SJCRH30 (cell line): ENCODE measurements at places on chromosomes 1 and 21.

DNA sequence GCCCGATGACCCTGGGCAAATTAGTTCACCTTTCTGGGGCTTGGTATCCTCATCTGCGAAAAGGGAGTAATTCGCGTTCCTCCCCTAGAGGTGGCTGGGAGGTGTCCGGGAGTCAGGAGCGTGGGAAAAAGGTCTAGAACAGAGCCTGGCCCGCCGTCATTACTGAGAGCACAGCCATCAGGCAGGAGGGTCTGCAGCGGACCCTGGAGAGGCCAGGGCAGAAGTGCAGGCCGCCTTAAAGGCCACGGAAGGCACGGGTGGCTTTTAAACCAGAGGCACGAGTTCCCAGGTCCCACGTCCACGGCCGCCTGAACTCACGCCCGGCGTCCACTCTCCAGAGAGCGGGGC, 850 bp downstream of the PANK4 start:
- H3K36me3 ChIP-seq, result peaks cover 16% of the 10 kb centered on the region
- H3K27ac ChIP-seq, result peak overlapping the region; percentile 57
- H3K27me3 ChIP-seq, result no peaks in the 10 kb centered on the region
- peaks cover 8% of the 10 kb centered on the region for H3K4me1 ChIP-seq
- DNase-seq, result no peak

DNA sequence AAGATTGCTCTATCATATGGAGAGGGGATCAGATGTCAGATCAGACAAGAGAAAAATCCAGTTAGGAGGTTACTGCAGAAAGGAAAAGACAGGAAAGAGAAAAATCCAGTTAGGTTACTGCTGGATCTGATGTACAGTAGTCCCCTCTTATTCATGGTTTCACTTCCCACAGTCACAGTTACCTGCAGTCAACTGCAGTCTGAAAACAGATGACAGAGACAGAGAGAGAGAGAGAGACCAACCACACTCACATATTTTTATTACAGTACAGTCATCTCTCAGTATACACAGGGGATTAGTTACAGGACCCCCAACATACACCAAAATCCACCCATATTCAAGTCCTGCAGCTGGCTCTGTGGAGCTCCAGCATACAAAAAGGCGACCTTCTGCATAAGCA, 29.3 kb downstream of the NUP133 start:
- DNase-seq, result no peak
- no peak overlapping the region for H3K4me3 ChIP-seq
- no peak overlapping the region for H3K27ac ChIP-seq
- no peaks in the 10 kb centered on the region for H3K27me3 ChIP-seq
- H3K4me1 ChIP-seq, result no peaks in the 10 kb centered on the region

GRCh38 chr1:155202731-155203515, 4.8 kb downstream of the THBS3 start:
- H3K4me3 ChIP-seq, result no peak overlapping the region
- DNase-seq, result no peak
- no peaks in the 10 kb centered on the region for H3K27me3 ChIP-seq
- no peaks in the 10 kb centered on the region for H3K36me3 ChIP-seq

DNA sequence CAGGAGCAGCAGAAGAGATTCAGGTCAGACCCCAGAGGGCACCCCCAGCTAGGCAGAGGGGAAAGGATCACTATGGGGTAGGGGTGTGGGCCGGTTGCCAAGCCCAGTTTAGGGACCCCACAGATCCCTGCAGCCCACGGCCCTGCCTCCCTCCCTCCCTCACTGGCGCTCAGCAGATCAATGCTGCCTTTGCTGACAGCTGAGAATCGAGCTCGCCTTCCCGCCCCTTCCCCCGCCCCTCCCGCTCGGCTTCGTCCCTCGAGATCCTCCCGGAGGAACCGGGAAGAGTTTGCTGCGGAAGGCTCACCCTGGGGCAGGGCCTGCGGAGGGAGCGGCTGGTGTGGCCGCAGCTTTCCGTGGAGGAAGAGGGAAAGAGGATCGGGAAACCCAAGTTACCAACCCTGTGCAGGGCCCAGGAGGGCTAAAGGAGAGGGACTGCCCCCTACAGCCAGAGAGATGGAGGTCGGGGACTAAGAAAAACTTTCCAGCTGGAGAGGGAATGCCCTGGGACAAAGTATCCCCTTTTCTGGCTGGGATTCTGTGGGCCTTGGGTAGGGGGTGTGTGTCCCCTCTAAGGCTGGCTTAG, 1.1 kb upstream of the KCNQ4 start:
- peaks cover 25% of the 10 kb centered on the region for H3K4me1 ChIP-seq
- peak; percentile 78 for DNase-seq
- no peaks in the 10 kb centered on the region for H3K36me3 ChIP-seq
- peaks cover 7% of the 10 kb centered on the region; the same call in 1 of the 2 replicates for H3K27me3 ChIP-seq
- H3K27ac ChIP-seq, result no peak overlapping the region
- peak overlapping the region; percentile 54 for H3K4me3 ChIP-seq

DNA sequence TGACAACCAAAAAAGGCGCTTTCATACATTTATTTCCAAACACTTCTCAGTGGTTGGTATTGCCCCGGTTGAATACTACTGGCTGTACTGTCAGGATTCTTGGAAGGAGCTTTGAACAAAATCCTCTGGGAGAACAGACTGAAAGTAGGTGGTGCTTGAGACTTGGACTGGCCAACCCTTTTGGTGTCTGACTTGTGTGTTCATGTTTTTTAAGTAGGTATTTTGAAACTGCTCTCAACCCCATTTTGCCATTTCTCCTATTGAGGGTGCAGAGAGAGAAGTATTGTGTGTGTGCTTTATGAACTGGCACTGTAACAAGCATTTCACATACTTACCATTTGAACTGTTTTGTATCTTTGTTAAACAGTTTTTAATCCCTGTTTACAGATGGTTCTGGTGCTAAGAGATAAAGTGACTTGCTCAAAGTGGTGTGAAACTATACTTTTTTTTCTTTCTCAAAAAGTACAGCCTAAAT, 21.2 kb downstream of the ARID1A start:
- no peak overlapping the region for H3K27ac ChIP-seq
- H3K36me3 ChIP-seq, result peaks cover 25% of the 10 kb centered on the region
- no peak for DNase-seq
- H3K4me3 ChIP-seq, result no peak overlapping the region

DNA sequence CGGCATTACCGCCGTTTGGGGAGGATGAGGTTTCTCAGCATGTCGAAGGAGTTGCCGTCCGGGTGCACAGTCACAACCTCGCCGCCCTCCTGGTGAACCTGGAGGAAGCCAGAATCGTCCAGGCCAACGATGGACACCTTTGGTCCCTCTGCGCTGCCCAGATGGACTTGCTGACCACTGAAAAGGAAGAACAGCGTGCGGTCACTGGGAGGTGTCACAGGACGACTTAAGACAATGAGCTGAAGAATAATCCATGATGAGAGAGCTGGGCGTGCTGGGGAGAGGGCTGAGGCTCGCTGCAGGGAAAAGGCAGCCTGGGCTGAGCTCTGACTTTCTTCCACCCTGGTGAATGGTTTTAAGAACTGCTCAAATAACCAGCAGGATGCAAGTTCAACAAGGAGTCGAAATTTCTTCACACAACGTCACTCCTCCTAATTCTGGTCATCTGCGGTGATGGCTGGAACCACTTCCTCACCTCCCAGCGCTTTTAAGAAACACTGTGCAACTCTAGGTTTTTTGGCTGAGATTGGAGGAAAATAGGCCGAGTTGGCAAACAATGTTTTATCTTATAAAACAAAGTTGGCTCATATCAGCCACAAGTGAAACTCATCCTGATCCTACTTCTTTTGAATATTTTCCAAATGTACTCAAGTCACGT, 55.5 kb downstream of the SIM2 start:
- DNase-seq, result no peak
- H3K4me1 ChIP-seq, result no peaks in the 10 kb centered on the region; the same call in 1 of the 2 replicates
- no peak overlapping the region for H3K4me3 ChIP-seq
- no peaks in the 10 kb centered on the region for H3K36me3 ChIP-seq

DNA sequence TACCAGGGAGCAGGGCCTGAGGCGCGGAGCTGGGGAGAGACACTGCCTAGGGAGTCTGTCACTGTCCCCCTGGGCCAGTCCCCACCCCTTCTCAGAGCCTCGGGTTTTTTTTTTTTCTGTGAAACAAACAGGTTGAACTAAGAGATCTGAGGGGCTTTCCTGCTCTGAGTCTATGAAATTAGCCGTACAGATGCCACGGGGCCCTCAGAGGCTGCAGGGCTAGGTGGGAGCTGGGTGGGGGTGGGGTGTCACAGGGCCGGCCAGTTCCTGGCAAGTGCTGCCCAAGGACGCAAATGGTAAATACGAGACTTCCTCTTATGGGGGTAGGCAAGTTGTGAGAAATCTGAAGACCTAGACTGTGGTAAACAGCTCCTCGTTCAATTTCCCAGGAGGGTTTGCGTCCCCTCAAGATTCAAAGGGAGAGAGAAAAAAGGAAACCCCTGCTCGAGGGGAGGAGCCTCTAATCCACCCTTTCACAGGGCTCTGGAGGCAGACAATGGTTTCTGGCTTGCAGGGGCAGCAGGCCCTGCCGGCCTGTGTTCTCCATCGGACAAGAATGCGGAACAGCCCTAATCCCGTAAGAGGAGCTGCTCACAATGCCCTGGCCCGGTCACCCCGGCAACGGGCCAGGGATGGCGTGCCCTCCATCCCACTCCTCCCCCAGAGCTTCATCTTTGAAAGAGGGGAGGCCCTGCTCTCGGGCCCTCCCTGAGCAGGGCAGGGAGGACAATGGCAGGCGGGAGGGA, 7.8 kb downstream of the NUAK2 start:
- H3K4me1 ChIP-seq, result peaks cover 37% of the 10 kb centered on the region
- DNase-seq, result peak; percentile 94

DNA sequence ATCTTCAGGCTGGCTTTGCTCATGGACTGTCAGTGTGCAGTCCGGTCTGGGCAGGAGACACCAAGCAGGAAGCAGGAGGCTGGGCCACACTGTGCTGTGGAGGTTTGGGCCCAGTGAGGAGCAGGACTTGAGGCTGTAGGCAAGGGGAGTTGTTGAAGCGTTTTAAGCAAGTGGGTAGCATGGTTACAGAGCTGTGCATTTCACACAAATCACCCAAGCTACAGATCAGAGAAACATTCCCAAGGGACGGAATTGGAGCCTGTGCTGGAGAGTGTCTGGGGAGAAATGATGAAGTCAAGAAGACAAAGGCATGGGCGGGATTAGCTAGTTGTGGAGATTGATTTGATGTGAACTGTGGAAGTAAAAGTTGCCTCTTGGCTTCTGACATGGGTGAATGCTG, 60.9 kb downstream of the KIF21B start:
- H3K36me3 ChIP-seq, result 0 out of 2 replicates have a peak, but pooled peaks cover 2% of the 10 kb centered on the region
- H3K4me1 ChIP-seq, result peaks cover 10% of the 10 kb centered on the region; the same call in 1 of the 2 replicates
- H3K27ac ChIP-seq, result no peak overlapping the region
- H3K27me3 ChIP-seq, result no peaks in the 10 kb centered on the region

DNA sequence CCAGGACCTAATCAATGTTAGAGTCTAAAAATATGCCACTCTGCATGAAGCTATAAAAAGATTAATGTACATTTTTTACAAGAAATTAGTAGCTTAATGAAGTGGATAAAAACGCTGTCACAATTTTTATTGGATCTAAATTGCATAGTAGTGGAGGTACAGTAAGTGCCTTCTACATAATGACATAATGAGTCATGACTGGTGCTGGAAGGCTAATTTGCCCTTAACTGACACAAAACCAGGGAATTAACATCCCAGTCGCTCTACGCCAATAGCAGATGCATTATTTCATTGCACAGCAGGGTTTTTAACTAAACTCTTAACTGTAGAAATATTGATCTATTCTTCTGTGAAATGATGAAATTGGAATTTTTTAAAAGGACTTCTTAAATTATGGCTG, 33.3 kb downstream of the RRAGC start:
- H3K4me3 ChIP-seq, result no peak overlapping the region
- no peaks in the 10 kb centered on the region for H3K27me3 ChIP-seq
- H3K27ac ChIP-seq, result no peak overlapping the region
- no peaks in the 10 kb centered on the region for H3K4me1 ChIP-seq
- no peak for DNase-seq

- no peak overlapping the region for H3K27ac ChIP-seq
- H3K27me3 ChIP-seq, result no peaks in the 10 kb centered on the region
- no peak overlapping the region for H3K4me3 ChIP-seq
- no peaks in the 10 kb centered on the region for H3K36me3 ChIP-seq
- no peak for DNase-seq
These were observed 498.5 kb downstream of the NUF2 start for GRCh38 chr1:163820226-163820625.

DNA sequence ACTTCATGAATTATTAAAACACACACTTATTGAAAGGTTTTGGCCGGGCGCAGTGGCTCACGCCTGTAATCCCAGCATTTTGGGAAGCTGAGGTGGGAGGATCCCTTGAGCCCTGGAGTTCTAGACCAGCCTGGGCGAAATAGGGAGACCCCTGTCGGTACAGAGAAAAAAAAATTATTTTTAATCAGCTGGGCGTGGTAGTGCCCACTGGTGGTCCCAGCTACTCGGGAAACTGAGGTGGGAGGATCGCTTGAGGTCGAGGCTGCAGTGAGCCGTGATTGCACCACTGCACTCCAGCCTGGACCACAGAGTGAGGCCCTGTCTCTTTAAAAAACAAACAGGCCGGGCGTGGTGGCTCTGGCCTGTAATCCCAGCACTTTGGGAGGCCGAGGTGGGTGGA, 1.7 kb downstream of the GABPB2 start:
- H3K4me1 ChIP-seq, result peaks cover 5% of the 10 kb centered on the region; the same call in 1 of the 2 replicates
- H3K27ac ChIP-seq, result no peak overlapping the region
- DNase-seq, result no peak
- no peak overlapping the region for H3K4me3 ChIP-seq
- H3K36me3 ChIP-seq, result peaks cover 9% of the 10 kb centered on the region; the same call in 1 of the 2 replicates

GRCh38 chr1:240619906-240620621, 8.1 kb upstream of the GREM2 start:
- peaks cover 21% of the 10 kb centered on the region for H3K4me1 ChIP-seq
- DNase-seq, result peak; percentile 67
- 0 out of 2 replicates have a peak overlapping the region, but pooled peaks have one; percentile 10 for H3K4me3 ChIP-seq
- no peaks in the 10 kb centered on the region for H3K27me3 ChIP-seq
- no peaks in the 10 kb centered on the region for H3K36me3 ChIP-seq

GRCh38 chr21:25330266-25330665, 277.0 kb downstream of the MRPL39 start:
- no peak overlapping the region for H3K4me3 ChIP-seq
- H3K27ac ChIP-seq, result no peak overlapping the region
- H3K36me3 ChIP-seq, result no peaks in the 10 kb centered on the region
- no peaks in the 10 kb centered on the region; the same call in 1 of the 2 replicates for H3K27me3 ChIP-seq
- H3K4me1 ChIP-seq, result no peaks in the 10 kb centered on the region

GRCh38 chr1:183097438-183098051, 74.3 kb downstream of the LAMC1 start:
- H3K27ac ChIP-seq, result no peak overlapping the region
- peaks cover 5% of the 10 kb centered on the region; the same call in 1 of the 2 replicates for H3K36me3 ChIP-seq
- peaks cover 7% of the 10 kb centered on the region for H3K4me1 ChIP-seq
- no peak for DNase-seq

- no peaks in the 10 kb centered on the region; the same call in 1 of the 2 replicates for H3K27me3 ChIP-seq
- H3K27ac ChIP-seq, result no peak overlapping the region
- H3K36me3 ChIP-seq, result no peaks in the 10 kb centered on the region
These were observed 6.6 kb downstream of the SLC2A5 start for GRCh38 chr1:9062846-9063245.

DNA sequence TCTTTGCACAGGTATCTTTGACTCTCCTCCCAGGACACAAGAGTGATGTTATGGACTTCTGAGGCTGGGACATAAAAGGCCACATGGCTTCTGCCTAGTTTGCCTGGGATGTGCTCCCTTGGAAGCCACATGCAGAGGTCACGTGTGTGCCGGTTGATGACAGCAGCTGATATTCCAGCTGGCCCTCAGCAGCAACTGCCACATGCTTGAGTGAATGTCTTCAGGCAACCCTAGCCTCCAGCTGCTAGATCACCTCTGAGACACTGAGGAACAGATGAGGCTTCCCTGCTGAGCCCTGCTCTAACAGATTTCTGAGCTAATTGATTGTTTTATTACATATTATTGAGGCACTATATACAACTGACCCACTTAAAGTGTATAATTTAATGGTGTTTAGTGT, 11.6 kb upstream of the AKR7A3 start:
- H3K4me3 ChIP-seq, result no peak overlapping the region
- H3K4me1 ChIP-seq, result no peaks in the 10 kb centered on the region
- no peak overlapping the region for H3K27ac ChIP-seq
- H3K36me3 ChIP-seq, result peaks cover 26% of the 10 kb centered on the region
- DNase-seq, result no peak
